ENCODE measurements at places on chromosomes 6 and 20.
A peak's percentile ranks its signal among the peaks of the same experiment; 100 is the strongest.

- DNase-seq = no peak
Observed at GRCh38 chr6:117264369-117264691, 1.0 kb upstream of the VGLL2 start.

- peak; percentile 74 for DNase-seq
Observed at GRCh38 chr6:19478992-19479391, 358.2 kb upstream of the ID4 start.

GRCh38 chr6:32439602-32440214 is at the start of gene HLA-DRA:
Gene HLA-DRA, plus strand, starts transcription at chr6:32439887. Its CDS starts 64 bp downstream, at chr6:32439951.
- DNase-seq = peak; percentile 86

DNA sequence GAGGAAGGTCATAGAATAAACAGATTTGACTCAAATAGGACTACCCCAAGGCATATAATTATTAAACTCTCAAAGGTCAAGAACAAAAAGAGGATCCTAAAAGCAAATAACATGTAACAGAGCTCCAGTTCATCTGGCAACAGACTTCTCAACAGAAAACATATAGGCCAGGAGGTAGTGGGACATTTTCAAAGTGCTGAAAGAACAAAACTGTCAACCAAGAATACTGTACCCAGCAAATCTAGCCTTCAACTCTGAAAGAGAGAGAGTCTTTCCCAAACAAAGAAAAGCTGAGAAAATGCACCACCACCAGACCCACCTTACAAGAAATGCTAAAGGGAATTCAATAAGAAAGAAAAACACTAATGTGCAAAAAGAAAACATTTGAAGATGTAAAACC is 11.9 kb downstream of the NQO2 start:
- DNase-seq = no peak

- DNase-seq = no peak
Observed at GRCh38 chr20:35539756-35540212, 2.1 kb upstream of the ERGIC3 start.

DNA sequence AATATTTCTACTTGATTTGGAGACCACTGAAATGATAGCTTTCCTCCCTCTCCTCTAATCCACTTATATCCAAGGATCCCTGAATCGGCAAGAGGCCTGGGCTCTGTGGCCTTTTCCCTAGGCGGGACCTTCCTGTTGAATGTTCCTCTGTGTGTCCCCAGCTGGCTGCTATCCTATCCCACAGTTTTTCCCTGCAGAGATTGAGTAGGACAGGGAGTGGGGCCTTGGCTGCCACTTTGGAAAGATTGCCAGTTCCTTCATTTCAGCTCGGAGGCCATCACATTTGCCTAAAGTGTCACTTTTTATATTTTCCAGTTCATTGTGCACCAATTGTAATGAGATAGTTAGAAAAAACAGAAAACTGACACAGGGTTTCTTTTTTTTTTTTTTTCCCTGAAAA is 38.9 kb upstream of the SMIM8 start:
- no peak for DNase-seq

GRCh38 chr20:52012079-52012478 is 179.5 kb downstream of the ZFP64 start:
- no peak for DNase-seq

DNA sequence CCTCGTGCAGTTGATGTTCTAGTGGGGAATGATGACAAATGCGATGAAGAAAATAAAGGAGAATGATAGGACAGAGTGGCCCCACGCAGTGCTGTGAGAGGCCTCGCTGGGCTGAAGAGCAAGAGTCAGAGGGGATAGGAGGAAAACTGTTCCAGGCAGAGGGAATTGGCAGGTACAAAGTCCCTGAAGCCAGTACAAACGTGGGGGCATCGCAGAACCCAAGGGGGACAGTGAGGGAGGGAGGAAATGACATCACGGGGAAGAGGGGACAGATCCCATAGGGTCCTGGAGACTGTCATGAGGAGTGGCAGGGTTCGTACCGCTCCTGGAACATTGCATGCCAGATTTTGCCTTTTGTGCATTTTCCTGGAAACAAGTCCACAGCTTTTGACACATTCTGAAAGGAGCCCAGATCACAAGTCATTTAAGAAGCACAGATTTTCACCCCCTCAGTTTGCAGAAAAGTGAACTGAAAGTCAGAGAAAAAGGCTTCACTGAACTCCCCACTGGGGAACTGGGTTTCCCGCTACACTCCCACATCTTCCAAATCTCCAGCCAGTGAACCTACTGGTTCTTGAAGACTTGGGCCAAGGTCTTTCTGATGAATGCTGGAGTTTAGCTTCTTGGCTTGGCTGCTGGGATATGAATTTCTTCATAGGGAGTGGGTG is 77.0 kb downstream of the SULF2 start:
- no peak for DNase-seq

DNA sequence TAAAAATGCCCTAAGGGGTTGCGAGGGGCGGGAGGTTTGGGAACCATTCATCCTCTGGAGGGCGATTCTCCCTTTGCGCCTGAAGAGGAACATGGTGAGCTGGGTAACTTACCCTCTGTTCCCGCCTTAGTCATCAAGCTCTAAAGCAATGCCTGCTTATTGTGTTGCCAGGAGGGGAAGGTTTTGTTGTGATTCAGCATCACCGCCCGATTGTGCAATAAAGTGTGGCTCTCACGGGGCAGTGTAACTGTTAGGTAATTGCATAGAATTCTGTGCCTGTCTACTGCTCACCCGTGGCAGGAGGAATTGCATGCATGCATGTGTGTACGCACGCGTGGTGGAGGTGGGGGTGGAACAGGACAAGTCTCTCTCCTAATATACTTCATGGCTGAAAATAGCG is 95.5 kb upstream of the AGPAT4 start:
- no peak for DNase-seq

DNA sequence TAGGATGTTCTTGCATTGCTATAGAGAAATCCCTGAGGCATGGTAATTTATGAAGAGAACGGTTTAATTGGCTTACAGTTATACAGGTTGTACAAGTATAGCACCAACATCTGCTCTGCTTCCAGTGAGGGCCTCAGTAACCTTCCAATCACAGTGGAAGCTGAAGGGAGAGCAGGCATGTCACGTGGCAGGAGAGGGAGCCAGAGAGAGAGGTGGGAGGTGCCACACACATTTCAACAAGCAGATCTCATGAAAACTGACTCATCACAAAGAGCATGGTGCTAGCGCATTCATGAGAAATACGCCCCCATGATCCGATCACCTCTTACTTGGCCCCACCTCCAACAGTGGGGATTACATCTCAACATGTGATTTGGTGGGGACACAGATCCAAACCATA is 871.2 kb downstream of the TFAP2A start:
- no peak for DNase-seq

DNA sequence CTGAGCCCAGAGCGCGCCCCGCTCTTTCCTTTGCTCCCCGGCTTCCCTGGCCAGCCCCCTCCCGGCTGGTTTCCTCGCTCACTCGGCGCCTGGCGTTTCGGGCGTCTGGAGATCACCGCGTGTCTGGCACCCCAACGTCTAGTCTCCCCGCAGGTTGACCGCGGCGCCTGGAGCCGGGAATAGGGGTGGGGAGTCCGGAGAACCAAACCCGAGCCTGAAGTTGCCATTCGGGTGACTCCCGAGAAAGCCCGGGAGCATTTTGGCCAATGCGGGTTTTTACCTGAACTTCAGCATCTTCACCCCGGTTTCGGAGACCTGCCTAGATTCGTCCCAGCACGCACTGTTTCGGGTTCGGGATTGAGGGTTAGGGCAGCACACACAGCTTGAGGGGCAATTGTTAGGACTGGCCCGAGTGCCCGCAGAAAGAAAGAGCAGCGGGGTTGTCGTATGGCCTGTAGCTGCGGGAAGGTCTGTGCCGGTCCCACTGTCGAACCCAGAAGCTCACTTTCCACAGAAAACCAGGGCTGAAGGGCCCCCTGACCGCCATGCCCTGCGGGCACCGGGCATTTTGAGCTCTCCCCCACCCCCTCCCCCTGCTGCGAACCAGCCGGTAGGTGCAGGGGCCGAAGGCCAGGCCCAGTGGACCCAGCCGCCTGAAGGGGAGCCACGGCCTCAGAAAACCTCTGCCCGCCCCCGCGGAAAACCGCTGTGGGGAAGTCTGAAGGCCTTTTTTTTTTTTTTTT is 2.1 kb downstream of the FOXP4 start:
- no peak for DNase-seq

DNA sequence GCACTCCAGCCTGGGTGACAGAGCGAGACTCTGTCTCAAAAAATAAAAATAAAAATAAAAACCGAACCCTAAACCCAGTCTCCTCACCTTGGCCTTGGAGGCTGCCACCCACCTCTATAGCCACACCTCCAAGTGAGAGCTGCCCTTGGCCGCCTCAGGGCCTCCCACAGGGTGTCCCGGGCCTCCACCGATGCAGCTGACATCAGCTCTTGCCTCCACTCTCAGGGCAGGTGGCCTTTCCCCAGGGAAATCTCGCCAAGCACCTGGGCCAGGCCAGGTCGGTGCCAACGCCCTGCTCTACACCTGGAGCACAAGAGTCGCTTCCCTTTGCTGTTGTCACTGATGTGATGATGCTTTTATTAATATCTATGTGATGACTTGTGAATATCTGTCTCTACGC is 8.9 kb upstream of the MYL9 start:
- no peak for DNase-seq

GRCh38 chr6:159915397-159915796 is 24.6 kb downstream of the MAS1 start:
- DNase-seq = no peak

- no peak for DNase-seq
Observed at GRCh38 chr6:82494367-82494766, 130.8 kb downstream of the TPBG start.

GRCh38 chr20:32585011-32585585 is at the start of gene NOL4L:
Gene NOL4L, minus strand, starts transcription at chr20:32585333. Its CDS starts 443 bp downstream, at chr20:32584890.
- no peak for DNase-seq

- peak; percentile 64 for DNase-seq
Observed at GRCh38 chr6:118787724-118788423, 106.1 kb upstream of the ASF1A start.

DNA sequence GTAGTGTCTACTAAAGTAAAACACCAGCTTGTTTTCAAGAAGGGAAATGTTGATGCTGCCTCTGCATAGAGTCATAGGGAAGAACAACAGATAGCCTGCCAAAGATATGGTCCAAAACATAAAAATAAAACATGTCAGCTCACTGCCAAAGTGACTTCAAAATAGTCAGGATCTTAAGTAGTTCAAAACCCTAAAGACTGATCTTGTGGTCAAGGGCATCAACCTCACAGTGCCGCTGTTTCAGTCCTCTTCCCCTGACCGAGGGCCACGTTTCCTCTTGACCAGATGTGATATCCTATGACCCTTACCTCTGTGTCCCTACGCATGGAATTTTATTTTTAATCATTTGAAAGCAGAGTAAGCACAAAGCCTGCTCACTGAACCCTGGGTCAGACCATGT is 104.2 kb upstream of the CNKSR3 start:
- no peak for DNase-seq

GRCh38 chr20:44650771-44651433 is 597 bp downstream of the ADA start:
- no peak for DNase-seq

GRCh38 chr6:74451953-74452352 is 753.9 kb downstream of the COL12A1 start:
- peak; percentile 49 for DNase-seq

- no peak for DNase-seq
Observed at GRCh38 chr20:51100617-51101016, 77.7 kb upstream of the KCNG1 start.

GRCh38 chr20:34240693-34241615 is at the start of gene ASIP:
Gene ASIP, plus strand, starts transcription at chr20:34241423. Its CDS starts 18,952 bp downstream, at chr20:34260375.
- no peak for DNase-seq

GRCh38 chr6:25487012-25487411 is 165.0 kb upstream of the SCGN start:
- peak; percentile 61 for DNase-seq

DNA sequence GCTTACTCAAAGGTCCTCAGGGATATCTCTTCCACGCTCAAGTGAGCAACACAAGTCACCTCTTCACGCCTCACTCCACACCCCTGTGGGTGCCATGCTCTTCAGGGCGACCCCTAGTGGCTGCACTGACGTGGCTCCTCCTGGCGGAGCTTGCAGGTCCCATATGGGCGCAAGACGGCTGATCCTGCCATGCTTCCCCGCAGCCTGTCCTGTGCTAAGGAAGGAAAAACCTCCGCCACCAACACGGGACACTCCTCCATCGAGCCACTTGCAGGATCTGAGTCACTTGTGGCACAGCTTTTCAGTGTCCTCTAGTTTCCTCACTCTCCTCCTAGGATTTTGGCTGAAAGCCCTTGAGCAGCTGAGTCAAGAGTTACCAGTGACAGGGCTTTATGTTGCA is 90.7 kb downstream of the KHDC1L start:
- no peak for DNase-seq

DNA sequence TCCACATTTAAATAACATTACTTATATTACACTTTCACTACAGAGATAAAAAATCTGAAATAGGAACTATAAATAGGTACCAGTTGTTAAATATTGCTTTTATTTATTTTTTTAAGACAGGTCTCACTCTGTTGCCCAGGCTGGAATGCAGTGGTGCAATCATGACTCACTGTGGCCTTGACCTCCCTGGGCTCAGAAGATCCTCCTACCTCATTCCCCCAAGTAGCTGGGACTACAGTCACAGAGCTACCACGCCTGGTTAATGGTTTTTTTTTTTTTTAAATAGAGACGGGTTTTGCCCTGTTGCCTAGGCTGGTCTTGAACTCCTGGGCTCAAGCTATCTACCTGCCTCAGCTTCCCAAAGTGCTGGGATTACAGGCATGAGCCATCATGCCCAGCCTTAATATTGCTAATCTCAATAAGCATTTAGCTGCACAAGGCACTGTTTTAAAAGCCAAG is 17.3 kb downstream of the EEF1E1 start:
- peak; percentile 43 for DNase-seq

GRCh38 chr6:156808287-156808686 is 31.1 kb downstream of the ARID1B start:
- peak; percentile 86 for DNase-seq

DNA sequence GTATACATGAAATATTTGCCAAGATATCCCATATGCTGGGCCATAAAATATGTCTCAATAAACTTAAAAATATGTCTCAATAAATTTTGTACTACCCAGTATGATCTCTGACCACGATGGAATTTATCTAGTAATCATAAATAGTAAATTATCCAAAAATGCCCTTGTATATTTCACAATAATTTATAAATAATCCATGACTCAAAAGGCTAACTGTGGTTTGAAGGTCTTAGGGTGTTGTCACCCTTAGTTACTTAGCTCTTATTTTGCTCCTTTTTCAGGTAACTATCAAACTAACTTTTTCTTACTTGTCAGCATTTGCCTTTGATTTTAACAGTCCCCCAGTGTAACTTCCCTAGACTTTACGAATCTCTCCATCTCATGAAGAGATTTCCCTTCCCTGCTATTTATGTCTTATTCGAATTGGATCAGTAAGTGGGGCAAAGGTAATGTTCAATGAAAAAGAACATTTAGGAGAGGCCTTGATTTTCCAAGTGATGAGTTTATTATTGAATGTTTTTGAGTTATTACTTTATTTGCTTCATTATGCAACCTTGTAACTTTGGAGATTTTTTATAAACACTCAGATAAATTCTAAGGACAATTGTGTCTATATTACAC is 109.0 kb upstream of the THBS2 start:
- no peak for DNase-seq

DNA sequence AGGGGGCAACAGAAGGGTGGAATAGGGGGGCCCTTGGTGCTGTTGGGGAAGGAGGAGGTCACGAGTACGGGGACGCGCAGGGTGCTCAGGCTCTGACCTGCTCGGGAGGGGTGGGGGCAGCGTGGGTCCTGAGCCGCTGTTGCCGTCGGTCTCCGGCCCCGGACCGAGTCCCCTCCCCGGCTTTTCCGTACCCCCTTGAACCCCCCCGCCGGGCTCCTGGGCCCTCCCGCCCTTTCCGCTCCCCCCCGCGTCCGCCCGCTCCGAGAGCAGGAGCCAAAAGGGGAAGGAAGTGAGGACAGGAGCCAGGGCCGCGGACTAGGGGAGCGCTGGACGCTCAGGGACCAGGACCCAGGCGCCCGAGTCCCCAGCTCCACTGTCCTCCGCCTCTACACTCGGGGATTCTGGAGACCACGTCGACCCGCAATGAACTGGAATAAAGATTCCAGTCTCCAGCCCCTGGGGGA is at the start of gene RGL2:
TSS of gene RGL2 (minus strand) at position 170 of the 464 bp plus-strand sequence. CDS start 332 bp downstream, outside the sequence.
- DNase-seq = no peak
